ENCODE measurements at places on chromosomes 4 and X.

DNA sequence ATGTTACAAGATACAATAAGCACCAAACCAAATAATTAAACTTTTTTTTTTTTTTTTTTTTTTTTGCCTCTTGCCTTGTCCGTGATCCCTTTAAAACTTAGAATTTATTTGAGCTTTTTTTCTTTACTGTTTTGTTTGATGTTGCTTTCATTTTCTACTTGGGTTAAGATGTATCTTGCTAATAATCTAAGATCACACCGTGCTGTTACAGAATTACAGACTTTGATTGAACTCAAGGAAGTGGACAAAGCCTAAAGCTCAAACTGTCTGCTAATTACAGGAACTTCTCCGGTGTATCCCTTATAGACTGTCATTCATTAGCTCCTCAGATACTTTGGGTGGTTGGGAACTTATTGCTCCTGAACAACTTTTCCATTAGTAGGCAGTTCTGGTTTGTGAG is 26.5 kb downstream of the STIM2 start:
- no peak for DNase-seq

- DNase-seq, result no peak
Observed at GRCh38 chr4:129233691-129234090, 137.7 kb downstream of the C4orf33 start.

DNA sequence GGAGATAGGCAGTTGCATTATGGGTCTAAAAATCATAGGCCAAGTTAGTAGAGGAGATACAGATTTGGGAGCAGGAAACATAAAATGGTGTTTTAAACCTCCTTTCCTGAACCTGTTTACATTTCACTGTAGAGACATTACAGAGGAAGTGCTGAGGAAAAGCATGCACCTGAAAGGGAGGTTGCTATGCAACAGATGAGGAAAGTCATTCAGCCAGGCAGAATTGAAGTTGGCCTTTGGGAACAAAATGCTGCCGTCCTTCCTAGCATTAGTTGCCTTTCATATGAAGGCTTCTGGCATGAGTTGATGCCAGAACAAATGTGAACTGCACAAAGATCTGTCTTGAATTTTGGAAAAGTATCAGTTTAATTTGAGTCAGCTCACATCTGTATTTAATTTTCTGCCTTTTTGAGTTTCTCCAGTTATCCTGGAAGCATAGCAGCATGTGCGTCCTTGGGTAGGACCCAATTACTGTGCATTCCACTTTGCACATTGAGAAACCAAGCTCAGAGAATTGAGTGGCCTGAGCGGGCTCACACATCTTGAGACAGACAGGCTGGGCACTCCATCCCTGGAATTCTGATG is 38.2 kb downstream of the MAGED1 start:
- DNase-seq, result no peak

GRCh38 chrX:124534536-124534935 is 188.2 kb downstream of the SH2D1A start:
- DNase-seq, result no peak

GRCh38 chr4:98967786-98968329 is 27.7 kb upstream of the METAP1 start:
- DNase-seq, result no peak

DNA sequence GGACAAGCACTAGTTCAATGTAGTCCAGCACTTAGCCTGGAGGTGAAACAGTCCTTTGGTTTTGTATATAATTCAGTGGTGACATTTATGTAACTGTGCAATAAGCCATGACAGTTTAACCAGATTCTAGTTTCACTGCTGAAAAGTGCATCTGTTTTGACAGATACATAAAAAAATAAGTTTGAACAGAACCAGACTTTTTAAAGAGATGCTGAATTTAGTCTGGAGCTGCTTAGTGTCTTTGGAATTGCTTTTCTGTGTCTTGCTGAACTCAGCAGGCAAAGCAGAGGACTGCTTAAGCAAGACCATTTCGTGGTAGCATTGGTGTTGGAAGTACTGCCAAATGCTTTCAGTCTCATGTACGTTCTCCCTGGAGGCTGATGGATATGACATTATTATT is 393.5 kb downstream of the MAPK10 start:
- no peak for DNase-seq

DNA sequence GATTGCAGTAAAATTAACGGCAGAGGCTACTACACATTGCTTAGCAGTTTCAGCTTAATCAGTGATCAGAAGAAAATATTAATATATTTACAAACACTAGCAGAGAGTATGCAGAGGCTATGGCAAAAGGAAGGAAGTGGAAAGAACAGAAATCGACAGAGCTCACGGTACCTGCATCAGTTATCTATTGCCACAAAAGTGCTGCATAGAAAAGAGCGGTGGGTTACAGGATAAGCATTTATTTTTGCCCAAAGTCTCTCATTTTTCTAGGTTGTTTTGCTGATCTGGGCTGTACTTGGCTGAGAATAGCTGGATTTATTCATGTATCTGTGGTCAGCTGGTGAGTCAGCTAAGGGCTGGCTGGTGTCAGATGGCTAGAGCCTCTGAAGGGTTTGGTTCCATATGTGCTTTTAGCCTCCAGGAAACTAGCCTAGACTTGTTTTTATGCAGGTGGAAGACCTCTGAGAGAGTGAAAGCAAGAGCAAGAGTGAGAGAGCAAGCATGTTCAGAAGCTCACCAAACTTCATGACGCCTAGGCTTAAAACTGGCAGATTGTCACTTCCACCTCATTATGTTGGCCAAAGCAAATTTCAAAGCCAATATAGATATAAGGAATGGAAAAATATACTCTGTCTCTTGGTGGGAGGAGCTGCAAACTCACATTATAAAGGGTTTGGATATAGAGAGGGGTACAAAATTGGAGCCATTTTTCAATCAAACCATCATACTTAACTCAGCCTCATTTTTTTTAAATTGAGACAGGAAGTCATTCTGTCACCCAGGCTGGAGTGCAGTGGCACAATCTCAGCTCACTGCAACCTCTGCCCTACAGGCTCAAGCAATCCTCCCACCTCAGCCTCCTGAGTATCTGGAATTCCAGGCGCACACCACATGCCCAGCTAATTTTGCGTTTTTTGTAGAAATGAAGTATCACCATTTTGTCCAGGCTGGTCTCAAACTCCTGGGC is 153.2 kb upstream of the RPL34 start:
- no peak for DNase-seq

- no peak for DNase-seq
Observed at GRCh38 chr4:154911097-154911496, 130.0 kb downstream of the RBM46 start.

DNA sequence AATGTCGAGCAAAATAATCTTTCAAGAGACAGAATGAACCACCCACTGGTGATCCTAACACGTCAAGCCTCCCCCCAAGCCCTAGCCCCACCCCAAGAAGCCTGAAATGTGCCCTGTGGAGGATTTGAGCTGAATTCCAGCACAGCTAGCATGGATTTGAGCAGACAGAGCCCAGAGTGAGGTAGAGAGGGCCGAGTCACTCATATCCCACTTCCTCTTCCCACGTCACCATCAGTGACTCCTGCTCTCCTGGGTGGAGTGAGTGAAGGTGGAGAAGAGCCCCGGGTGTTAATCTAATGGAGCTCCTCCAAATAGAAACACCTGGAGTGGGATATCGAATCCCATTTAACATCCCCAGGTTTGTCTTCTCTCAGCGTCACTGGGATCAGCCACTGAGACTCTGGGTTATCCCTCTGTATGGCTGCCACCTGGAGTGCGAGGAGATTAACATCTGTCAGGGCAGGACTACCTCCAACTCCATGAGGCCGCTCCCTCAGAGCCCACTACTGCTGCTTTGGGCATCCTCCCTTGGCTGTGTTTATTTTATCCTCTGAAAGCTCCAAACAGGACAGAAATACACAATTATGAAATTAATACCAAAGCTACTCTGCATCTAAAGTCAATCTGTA is 136.6 kb downstream of the NWD2 start:
- DNase-seq, result no peak

- no peak for DNase-seq
Observed at GRCh38 chrX:5823903-5824302, 404.8 kb downstream of the NLGN4X start.

- no peak for DNase-seq
Observed at GRCh38 chrX:103256651-103257050, 1.7 kb upstream of the TCEAL8 start.

DNA sequence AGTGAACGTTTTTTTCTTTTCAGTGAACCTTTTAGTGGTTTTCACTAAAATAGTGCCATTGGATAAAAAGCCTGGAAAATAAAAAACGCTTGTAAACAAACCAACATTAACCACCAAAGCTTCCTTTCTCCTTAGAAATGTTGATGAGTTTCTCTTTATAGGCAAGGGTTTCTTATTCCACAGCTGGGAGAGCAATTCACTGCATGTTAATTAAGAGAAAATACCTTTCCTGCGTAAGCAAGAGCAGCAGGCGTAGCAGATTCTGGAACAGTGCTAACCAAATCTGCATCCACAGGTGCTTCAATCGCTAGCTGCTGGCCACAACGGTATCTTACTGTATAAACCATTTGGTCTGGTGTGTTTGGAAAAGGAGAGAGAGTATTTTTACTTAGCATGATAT is 13.3 kb upstream of the AASDH start:
- no peak for DNase-seq

GRCh38 chr4:12584116-12584875 is 899.8 kb downstream of the RAB28 start:
- DNase-seq, result no peak

Measured in activated CD8-positive, alpha-beta memory T cell treated with anti-CD3 and anti-CD28 coated beads for 1 hour (primary cell).